CD8-positive, alpha-beta memory T cell (primary cell): ENCODE measurements at places on chromosomes 2 and 18.

DNA sequence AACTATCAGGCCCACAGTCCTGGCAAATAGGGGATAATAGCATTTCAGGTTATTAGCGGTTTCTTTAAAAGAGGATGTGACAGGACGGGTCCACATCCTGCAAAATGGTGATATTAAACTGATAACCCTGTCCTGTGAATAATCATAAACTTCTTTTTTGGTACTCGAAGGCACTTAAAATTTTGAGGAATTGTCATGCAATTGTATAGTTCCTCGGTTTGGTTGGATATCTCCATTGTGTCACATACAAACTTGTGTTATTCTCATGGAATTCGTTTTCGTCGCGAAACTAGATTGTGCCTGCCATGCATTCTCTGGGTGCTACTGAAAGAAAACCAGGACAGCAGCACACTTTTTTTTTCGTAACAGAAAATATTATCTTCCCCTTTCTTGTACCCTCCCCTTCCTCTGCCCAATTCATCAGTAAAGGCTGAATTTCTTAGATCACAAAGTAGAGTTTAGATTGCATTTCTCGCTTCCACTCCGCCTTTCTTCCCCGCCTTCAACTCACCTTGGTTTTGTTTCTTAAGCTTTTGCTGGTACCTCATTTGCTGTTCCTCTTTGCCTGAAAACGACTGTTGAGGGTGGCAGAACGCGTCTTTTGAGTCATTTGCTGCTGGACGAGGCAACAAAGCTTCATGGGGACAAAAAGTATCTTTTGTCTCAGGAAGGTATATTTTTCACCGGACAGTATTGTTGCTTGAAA, 1.3 kb downstream of the CERS6 start:
- DNase-seq = no peak
- H3K27me3 ChIP-seq = no peaks in the 10 kb centered on the region
- peaks cover 17% of the 10 kb centered on the region for H3K4me1 ChIP-seq
- no peaks in the 10 kb centered on the region for H3K36me3 ChIP-seq

DNA sequence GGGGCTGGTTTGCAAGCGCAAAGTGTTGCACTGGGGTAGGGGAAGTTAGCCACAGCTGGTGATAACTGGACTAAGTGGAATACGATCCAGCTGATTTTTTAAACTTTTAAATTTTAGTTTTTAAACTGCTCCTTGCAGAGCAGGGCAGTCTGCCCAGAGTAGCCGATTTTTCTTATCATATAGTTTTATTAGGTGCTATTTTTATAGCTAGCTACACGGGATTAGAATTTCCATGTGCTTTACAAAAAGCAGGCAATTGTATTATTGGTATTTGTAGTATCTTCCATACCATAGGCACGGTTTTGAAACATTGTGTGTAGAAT, 9.6 kb downstream of the CPLX4 start:
- no peaks in the 10 kb centered on the region for H3K4me1 ChIP-seq
- H3K27me3 ChIP-seq = peaks cover 19% of the 10 kb centered on the region
- no peaks in the 10 kb centered on the region for H3K36me3 ChIP-seq
- H3K4me3 ChIP-seq = no peak overlapping the region
- DNase-seq = no peak

DNA sequence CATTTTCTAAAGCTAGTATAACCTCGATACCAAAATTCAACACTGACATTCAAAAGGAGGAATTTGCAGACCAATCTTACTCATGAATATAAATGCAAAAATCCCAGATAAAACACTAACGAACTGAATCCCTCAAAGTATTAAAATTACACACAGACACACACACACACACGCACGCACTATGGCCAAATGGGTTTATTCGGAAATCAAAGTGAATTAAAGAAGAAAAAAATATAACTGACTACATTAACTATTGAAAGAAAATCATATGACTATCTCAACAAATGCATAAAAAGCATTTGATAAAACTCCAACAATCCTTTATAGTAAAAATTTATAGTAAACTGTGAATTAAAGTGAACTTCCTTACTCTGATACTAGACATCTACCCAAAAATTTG, 97.9 kb upstream of the HNRNPA3 start:
- no peak overlapping the region for H3K27ac ChIP-seq
- no peaks in the 10 kb centered on the region for H3K36me3 ChIP-seq
- no peak overlapping the region for H3K4me3 ChIP-seq
- no peak for DNase-seq

DNA sequence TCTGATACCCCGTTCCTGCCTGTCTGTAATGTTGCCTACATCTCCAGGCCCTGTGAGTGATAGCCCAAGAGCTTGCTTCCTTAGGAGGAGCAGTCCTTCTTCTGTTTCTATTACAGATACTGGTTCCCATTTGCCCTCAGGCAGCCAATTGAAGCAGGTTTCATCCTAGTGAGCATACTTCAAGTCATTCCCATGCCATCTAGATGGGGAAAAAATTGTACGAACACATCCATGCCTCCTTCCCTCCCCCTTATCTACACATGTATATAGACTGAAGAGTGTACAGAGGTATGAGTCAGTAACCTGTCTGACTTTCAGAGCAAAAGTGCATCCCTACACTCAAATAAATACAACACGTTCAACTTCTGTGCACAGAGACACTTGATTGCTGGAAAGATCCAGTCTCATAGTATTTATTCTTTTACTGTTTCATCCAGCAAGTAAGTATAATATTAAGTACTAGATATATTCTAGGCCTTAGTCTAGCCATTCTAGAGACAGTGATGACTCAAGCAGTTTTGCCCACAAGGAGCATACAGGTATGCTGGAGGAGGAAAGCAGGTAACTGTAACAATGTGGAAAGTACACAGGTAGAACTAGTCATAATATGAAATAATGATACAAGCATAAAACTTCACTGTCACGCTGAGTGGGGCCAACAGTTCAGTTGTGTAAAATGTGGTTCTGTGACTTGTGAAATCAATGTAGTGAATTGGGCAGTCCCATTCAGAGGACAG, 153.4 kb downstream of the MGAT5 start:
- H3K36me3 ChIP-seq = no peaks in the 10 kb centered on the region
- H3K4me3 ChIP-seq = no peak overlapping the region
- DNase-seq = no peak
- H3K4me1 ChIP-seq = peaks cover 25% of the 10 kb centered on the region
- H3K27ac ChIP-seq = no peak overlapping the region
- no peaks in the 10 kb centered on the region for H3K27me3 ChIP-seq

DNA sequence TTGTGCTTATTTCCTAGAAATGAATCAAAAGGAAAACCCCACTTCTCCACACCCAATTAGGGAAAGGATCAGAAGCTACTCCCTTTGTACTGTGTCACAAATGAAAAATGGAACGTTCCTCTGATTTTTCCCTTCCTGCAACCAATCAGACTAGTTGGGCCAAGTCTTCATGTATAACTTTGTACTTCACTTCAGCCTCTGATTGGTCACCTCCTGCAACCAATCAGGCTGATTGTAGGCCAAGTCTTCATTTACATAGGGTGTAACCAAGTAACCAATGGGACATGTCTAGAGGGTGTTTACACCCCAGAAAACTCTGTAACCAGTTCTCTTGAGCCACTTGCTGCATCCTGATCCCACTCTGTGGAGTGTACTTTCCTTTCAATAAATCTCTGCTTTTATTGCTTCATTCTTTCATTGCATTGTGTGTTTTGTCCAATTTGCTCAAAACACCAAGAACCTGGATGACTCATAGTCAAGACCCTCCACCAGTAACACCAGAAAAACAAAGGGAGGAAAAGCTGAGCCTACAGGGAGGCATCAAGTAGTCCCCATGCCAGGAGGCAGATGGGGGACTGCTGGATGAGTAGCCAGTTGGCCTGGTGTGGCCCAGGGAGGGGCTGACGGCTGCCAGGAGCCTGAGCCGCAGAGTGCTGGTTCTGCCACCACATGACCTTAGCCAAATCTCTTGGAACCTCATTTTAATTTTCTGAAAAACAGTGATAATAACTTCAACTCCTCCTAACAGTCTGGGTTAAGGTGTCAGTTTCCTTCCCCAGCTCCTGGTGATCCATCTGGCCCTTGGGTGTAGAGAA, 46.1 kb downstream of the SOWAHC start:
- no peak overlapping the region for H3K27ac ChIP-seq
- no peak overlapping the region for H3K4me3 ChIP-seq
- no peaks in the 10 kb centered on the region for H3K36me3 ChIP-seq

DNA sequence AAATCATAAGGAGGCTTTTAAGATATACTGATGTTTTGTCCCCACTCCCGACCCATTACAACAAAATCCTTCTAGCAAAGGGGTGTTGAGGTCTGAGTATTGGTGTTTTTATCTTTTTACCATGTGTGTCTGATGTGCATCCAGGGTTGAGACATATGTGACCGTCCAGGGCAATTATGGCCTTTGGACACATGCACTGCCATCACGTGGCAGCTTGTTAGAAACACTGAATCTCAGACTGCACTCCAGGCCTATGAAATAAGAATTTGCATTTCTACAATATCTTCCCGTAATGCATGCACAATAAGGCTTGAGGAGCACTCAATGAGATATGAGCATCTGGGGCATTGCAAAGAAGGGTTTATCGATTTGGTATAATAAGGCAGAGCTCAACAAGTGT, 235.1 kb upstream of the ZNF804A start:
- H3K27me3 ChIP-seq = no peaks in the 10 kb centered on the region
- no peaks in the 10 kb centered on the region for H3K36me3 ChIP-seq
- no peak overlapping the region for H3K4me3 ChIP-seq
- no peak overlapping the region for H3K27ac ChIP-seq
- no peak for DNase-seq
- no peaks in the 10 kb centered on the region for H3K4me1 ChIP-seq

DNA sequence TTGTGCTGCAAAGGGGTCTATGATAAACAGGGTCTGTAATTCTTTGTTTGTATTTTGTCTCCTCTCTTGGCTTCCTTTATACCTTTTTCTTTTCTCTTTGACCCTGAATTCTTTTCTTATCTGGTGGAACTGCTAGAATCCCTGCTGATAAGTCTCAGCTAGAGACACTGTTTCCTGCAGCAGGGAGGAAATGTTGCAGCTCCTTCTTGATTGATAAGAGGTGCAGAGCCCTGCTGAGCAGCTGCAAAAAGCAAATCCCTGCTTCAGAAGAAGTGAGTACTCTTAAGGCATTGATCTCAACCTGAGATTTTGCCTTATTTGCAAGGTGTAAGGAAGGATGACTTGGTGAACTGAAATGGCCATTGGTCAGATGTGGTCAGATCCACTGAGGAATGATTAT, 167.8 kb downstream of the NUP35 start:
- no peaks in the 10 kb centered on the region for H3K4me1 ChIP-seq
- DNase-seq = no peak
- no peak overlapping the region for H3K4me3 ChIP-seq

- no peaks in the 10 kb centered on the region for H3K27me3 ChIP-seq
- no peak overlapping the region for H3K27ac ChIP-seq
- H3K4me1 ChIP-seq = no peaks in the 10 kb centered on the region
- H3K4me3 ChIP-seq = no peak overlapping the region
- DNase-seq = no peak
These were observed 43.8 kb upstream of the GORASP2 start for GRCh38 chr2:170885130-170885791.

GRCh38 chr18:78080081-78080480, 830.4 kb downstream of the GALR1 start:
- H3K4me1 ChIP-seq = no peaks in the 10 kb centered on the region
- no peak overlapping the region for H3K4me3 ChIP-seq
- H3K27ac ChIP-seq = no peak overlapping the region
- DNase-seq = no peak
- H3K36me3 ChIP-seq = no peaks in the 10 kb centered on the region
- H3K27me3 ChIP-seq = no peaks in the 10 kb centered on the region

DNA sequence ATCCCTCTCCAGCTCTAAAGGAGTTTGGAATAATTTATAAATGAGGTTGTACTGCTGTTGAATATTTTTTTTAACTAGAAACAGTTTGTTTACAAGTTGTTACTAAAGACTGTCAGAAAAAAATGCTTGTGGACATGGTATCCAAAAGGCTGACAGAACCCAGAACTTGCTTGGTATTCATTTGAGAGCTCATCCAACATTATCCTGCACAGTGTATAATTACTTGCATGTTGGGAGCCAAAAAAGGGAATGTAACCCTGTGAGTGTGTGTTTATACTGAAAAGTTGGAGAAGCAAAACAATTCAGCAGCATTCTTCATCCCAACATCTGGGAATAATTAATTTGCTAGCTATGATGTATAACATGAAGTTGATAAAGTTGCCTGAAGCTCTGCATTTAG, 42.1 kb upstream of the EHBP1 start:
- H3K4me3 ChIP-seq = no peak overlapping the region
- no peaks in the 10 kb centered on the region for H3K36me3 ChIP-seq
- no peak for DNase-seq
- no peaks in the 10 kb centered on the region for H3K27me3 ChIP-seq

GRCh38 chr18:67094123-67094522, 422.4 kb downstream of the DSEL start:
- no peaks in the 10 kb centered on the region for H3K4me1 ChIP-seq
- no peak overlapping the region for H3K4me3 ChIP-seq
- no peaks in the 10 kb centered on the region for H3K36me3 ChIP-seq
- no peak overlapping the region for H3K27ac ChIP-seq

GRCh38 chr18:41449612-41450011, 505.4 kb upstream of the PIK3C3 start:
- no peak overlapping the region for H3K4me3 ChIP-seq
- no peaks in the 10 kb centered on the region for H3K27me3 ChIP-seq
